Fibroblast of skin of left biceps (primary cell): ENCODE measurements at places on chromosomes 7 and 10.

- no peak for DNase-seq
Measured at GRCh38 chr7:138278601-138279000, 181.5 kb upstream of the TRIM24 start.

DNA sequence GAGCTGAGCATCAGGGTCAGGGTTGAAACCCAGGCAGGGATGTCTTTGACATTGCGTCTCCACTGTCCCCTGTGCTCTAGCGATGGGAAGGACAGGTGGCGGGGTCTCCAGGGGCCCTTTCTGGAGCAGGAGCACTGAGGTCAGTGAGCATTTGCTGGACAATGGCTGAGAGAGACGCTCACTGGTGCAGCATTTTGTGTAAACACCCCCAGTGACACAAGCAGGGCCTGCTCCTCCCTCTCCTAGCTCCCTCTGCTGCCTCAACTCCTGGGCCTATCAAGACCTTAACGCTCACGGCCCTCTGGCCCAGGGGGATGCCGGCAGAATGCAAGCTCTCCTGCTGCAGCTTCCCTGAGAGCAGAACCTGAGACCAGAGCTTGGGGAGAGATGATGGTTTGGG lies 17.4 kb upstream of the INMT start:
- no peak for DNase-seq

- no peak for DNase-seq
Measured at GRCh38 chr10:124665558-124665957, 78.6 kb downstream of the FAM53B start.

DNA sequence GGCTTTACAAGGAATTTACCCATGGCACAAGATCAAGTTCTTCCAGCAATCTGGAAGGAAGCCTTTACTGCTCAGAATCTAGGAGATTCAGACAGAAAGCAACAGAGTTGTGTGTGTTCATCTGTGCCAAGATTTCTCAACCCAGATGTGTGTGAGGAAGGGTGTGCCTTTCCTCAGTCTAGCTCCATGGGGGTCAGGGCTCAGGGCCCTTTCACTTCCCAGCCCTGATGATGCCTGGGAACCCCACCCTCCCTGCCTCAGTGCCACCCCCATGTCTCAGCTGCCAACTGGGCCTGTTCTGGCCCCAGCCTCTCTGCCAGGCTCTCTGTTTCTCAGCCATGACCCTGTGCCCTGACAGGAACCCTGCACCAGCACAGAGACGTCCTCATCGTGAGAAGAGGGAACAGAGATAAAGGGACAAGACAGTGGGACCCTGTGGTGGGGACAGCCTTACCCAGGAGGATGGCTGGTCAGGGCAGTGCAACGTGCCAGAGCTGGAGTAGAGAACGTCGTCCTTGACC lies 102.0 kb downstream of the VIPR2 start:
- no peak for DNase-seq

- DNase-seq, result no peak
Measured at GRCh38 chr7:114923403-114923713, 1.5 kb downstream of the MDFIC start.

- no peak for DNase-seq
Measured at GRCh38 chr7:22292531-22292930, 64.4 kb downstream of the RAPGEF5 start.

- DNase-seq, result peak; percentile 7
Measured at GRCh38 chr10:20299034-20299736, 483.0 kb downstream of the PLXDC2 start.

DNA sequence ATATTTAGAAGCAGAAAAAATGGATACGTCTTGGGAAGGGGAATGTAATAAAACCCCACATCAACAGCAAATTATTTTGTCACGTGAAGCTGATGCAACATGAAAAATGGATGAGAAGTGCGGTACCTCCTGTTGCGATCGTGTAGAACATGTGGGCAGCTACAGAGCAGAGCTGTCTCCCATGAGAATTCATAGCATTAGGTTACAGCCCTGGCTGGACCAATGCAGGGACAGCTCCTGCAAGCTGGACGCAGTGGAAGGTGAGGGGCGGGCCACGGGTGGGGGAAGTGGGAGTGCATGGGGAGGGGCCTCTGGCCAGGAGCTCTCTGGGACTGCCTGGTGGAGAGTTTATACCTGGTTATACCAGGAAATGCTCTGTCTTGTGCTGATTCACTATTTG lies 120.3 kb downstream of the GATA3 start:
- DNase-seq, result no peak

GRCh38 chr7:107860981-107861652 lies 29.9 kb upstream of the DLD start:
- no peak for DNase-seq

- DNase-seq, result no peak
Measured at GRCh38 chr7:148472406-148472805, 118.2 kb upstream of the C7orf33 start.

- DNase-seq, result peak; percentile 72
Measured at GRCh38 chr10:87094373-87095235, at the start of the genes GLUD1 and SHLD2. Gene GLUD1, minus strand, starts transcription at chr10:87094843. Its CDS starts 74 bp downstream, at chr10:87094769. Gene SHLD2, plus strand, starts transcription at chr10:87095206. Its CDS starts 56,149 bp downstream, at chr10:87151355.

GRCh38 chr10:50593523-50594376 lies 30.0 kb downstream of the SGMS1 start:
- no peak for DNase-seq

- no peak for DNase-seq
Measured at GRCh38 chr10:53749439-53749838, 976.9 kb upstream of the MBL2 start.

GRCh38 chr7:157699357-157700013 lies 362.7 kb downstream of the DNAJB6 start:
- DNase-seq, result no peak

- no peak for DNase-seq
Measured at GRCh38 chr10:60532696-60533468, 143.2 kb upstream of the ANK3 start.

DNA sequence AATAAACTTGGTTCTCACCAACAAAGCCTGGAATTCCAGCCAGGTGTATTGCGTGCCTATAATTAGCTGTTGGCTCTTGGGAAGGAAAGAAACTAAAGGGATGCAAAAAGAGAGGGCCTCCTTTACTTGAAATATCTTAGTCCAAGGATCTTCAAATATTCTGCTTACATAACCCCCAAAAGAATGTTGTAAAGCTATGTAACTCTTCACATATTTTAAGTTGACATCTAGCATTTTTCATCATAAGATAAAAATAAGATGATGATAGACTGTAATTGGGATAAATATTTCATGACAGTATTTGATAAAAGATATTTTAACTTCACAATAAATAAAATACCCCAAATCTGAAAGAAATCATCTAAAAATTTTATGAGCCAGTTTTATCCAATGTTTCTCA lies 52.5 kb upstream of the SEPTIN7 start:
- no peak for DNase-seq

- no peak for DNase-seq
Measured at GRCh38 chr10:104333728-104334373, 4.4 kb downstream of the ITPRIP start.

GRCh38 chr7:1225441-1226185 lies 7.1 kb upstream of the UNCX start:
- no peak for DNase-seq

GRCh38 chr7:73786588-73786987 lies 16.5 kb upstream of the CLDN3 start:
- no peak for DNase-seq

DNA sequence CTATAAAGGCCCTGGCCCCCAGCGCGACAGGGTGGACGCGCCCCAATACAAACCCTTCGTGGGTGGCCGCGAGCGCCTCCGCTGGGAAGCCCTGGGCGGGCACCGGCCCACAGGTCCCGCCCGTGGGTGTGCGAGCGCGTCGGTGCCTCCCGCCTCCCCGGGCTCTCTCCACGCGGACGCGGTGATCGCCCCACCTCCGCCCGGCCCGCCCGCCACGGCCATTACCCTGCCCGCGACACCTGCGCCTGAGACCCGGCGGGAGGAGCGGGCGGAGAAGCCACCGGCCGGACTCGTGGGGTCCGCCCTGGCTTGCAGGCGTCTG lies 81.2 kb downstream of the PAX2 start:
- no peak for DNase-seq

DNA sequence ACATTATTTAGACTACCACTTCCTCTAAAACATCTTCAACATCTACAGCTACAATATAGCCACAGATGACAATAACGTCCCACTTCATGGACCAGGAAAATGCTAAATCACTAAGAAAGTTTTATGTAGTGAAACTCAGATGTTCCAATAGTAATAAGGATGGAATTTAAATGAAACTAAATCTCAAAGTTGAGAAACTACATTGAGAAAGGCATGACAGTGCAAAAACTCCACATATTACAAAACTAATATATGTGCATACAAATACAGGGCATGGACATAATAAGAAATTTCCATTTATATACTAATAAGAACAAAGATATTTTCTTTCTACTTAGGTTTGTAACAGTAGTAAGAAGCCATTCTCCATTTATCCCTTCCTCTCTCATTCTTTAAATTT lies 31.1 kb downstream of the POT1 start:
- no peak for DNase-seq

DNA sequence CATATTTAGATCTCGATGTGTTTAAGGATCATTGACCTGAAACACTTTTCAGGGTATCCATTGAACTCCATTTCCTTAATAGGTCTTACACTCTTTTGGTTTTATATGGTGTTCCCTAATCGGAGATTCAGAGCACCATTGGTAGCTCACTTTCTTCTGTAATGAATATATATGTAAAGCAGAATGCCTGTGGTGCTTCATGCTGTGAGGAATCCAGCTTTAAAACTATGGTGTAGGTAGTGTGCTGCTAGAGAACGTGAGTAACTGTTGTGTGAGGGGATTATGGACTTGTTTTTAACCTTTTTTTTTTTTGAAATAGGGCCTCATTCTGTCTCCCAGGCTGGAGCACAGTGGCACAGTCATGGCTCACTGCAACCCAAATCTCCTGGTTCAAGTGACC lies 376.9 kb upstream of the LRGUK start:
- DNase-seq, result no peak

- no peak for DNase-seq
Measured at GRCh38 chr7:4209126-4209525, 473.0 kb upstream of the FOXK1 start.

GRCh38 chr7:30799206-30799975 lies 28.2 kb downstream of the MINDY4 start:
- DNase-seq, result peak; percentile 75

DNA sequence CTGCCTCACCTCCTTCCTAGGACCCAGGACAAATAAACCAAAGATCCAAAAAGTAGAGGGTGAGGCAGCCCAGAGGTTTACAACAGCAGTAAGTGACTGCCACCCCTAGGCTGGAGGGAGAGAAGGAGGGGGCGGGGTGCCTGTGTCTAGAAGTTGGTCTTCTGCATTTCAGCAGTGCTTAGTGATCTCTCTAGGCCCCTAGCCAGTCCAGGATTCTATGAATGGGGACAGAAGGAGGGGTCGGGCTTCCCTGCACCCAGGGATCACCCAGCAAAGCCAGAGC lies 62.8 kb upstream of the KDM7A start:
- no peak for DNase-seq

DNA sequence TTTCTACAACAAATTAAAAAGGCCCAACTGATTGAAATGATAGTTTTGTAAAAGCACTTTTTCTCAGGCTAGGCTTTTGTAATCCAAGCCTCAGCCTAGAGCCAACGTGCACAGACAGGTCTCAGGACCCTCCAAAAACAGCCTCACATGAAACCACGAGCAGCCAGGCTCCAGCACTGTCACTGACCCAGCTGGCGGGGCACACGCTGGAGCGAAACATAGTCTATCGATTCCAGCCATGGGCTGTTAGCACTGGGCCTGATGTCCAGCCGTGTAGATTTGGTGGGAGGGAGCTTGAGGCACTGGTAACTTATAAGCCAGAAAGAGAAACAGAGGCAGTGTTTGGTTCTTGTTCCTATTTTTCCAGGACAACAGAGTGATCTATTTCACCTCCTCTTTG lies 104.5 kb downstream of the EBF3 start:
- no peak for DNase-seq

DNA sequence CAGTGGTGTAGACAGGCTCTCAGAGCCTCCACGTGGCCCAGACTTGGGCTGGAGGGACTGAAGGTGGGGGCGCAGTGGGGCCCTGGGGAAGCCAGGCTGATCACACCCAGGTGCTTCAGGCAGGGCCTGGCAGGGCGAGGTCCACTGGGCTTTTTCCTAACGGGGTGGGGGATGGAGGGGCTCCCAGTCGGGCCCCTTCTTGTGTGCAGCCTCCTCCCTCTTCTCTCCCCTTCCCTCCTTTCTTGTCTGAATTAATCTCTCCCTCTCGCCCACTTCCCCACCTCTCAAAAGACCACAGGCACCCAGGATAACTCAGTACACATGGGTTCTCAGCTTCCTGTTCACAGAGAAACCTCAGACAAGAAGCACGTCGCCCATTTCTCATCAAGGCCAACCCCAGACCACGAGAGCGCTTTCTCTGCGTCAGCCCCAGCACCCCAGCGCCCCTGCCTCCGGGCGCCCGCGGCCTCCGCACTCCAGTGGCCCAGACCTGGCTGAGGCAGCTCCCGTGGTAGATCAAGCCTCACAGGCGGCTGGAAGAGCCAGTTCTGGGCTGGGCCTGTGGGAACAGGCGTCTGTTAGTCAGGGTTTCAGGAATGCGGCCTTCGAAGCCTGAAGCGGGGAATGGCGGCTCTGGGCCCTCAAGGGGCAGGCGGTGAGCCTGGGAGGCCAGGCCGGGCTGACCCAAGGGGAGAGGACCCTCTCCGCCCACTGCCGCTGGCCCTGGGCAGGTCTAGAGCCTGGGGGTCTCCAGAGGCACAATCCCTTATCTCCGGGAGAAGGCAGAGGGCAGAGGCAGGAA lies 50.6 kb downstream of the PWWP2B start:
- peak; percentile 44 for DNase-seq

DNA sequence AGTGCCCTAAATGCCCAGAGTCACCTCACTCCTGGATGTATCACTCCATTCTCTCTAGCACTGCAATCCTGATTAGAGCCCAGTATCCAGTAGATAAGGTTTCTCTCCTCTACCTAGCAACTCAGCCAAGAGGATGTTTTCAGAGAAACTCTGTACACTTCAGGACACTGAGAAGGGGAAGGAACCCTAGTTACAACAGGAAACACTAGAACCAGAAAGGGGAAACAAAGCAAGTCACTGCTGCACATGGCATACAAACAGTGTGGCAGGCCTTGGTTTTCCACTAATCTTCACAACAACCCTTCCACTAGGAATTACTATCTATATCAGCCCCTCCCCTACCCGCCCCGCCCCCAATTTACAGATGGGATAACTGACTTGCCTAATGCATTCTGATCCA lies 1.6 kb downstream of the FAM204A start:
- DNase-seq, result no peak

DNA sequence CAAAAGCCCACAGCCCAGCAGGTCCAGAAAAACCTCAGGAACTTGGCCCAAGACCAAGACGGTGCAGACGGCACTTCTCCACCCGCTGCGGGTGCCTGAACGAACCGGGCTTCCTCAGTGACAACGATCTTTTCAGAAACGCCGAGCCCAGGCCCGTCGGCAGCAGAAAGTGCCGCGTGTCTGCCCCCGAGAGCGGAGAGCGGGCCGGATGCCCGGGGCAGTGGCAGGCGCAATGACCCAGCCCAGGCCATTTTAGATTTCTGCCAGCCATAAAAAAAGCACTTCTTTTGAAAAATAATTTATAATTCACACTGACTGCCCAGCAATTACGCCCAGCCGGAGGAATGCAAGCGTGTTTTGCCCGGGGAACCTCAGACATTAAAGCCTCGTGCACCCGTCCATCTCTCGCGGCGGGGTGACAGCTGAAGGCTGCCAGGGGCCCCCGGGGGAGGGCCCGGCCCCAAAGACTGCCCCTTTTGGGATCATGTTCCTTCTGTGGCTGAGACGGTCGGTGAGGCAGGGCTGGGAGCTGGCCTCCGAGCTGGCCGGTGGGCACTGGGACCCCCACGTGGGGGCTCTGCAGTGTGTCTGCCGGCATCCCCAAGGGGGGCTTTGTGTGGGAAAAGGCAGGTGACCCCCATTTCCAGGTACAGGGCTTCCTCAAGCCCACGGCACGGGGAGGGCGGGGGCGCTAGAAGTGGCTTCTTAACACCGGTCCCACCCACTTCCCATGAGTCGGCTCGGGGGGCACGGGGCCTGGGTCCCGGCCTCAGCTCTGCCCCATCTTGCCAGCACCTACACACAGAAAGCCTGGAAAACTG lies 71.3 kb upstream of the PDGFA start:
- DNase-seq, result no peak
